ENCODE measurements at places on chromosomes 11 and 22. TPM values are rescaled to one million over a fixed set of nuclear protein-coding genes. Genes with fewer than 3 reads are reported as not detected.

GRCh38 chr11:35511666-35512065 lies 13.8 kb downstream of the PAMR1 start:
- no peak for DNase-seq

DNA sequence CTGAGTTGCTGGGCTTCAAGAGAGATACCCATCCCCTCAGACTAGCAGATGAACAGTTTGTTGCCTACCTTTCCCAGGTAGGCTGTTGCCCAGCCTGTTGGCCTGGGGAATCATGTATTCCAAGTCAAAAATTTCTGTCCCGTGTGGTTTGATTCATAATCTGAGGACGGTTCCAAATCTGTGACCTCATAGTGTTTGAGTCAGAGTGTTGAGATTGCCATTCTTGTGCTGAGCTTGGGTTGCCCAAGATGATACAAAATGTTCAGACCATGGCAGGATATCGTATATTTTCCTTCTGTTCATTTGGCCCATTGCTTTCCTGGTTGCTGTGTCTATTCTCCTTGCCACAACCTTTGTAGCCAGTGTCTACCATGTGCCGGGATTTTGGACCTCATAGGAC lies 64.3 kb downstream of the CYB5R2 start:
- no peak for DNase-seq

DNA sequence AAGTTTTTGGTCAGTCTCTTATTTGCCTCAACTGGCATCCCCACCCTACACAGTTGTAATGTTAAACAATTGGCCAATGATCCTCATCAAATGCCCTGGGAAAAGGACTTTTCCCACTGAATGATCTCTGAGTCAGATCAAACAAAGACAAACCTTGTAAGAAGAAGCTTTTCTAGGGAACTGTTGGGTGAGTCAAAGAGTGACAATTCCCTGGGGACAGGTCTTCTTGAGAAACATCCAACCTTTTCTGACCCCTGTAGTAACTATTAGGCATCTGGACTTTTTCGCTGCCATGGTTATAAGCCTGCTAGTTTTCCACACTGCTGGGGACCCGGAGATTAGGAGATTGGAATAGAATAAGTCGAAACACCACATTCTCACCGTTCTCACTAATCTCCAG lies 789.8 kb upstream of the API5 start:
- DNase-seq, result no peak

GRCh38 chr22:19497245-19497644 lies 17.5 kb downstream of the CDC45 start:
- no peak for DNase-seq

GRCh38 chr22:18997925-18998315 lies 61.8 kb upstream of the PRODH start:
- DNase-seq, result no peak

Gene PKNOX2
- total RNA-seq, result 4.9 TPM

Gene CNGA4
- 0.41 TPM for total RNA-seq

Gene AGBL2
- 0.41 TPM for total RNA-seq

Gene BDNF
- total RNA-seq, result 12.6 TPM

All from frontal cortex (tissue), 4 donors.